ENCODE measurements at places on chromosomes 3 and 15.

DNA sequence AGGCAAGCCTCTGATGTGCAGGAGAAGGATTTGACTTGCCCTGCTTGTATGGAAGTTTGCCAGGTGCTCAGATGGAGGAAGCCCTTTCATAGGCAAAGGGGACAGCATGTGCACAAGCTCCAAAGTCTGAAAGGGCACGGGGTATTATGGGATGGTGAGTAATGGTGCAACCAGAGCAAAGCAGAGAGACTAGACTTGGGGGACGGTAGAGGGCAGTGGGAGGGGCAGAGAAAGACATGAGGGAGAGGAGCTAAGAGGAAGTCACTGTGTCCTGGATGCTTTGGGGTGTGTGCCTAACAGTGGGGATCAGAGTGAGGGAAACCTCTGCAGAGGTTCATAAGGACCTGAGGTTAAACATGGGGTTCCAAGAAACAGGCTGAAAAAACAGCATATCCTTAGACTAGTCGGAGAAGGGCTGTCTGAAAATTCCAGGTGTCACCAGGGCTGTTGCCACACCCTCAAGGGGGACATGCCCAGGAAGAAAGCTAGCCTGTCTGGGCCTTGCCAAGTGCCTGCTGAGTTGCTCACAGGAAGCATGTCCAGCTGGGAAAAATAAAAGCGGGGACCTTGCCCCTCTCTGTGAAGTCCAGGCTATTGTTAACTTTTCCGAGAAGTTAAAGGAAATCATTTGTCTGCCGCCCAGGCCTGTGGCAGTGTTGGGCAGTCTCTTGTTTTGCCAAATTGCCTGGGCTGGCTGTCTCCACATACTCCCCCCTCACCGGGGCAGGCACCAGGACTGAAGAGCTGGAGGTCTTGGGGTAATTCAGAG lies 47.1 kb downstream of the HRH1 start:
- DNase-seq = no peak

DNA sequence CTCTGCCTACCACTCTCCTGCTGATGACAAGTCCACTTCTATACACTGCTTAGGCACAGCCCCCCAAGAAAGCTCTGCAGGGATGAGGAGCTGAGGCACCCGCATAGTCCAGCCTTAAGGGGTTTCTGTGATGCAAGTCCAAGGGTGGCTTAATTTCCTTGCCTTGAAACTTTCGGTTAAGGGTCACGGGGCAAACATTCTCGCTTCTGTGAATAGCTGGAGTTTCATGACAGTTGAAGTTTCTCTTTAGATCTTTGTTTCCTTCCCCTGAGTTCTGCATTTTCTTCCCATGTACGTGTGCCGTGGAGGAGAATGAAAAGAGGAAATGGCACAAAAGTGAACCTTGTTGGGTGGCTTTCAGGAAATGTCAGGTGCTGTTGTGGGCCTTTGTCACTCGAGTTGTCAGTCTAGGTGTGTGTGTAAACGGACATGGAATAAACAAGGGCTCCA lies 7.0 kb downstream of the GPR160 start:
- no peak for DNase-seq

DNA sequence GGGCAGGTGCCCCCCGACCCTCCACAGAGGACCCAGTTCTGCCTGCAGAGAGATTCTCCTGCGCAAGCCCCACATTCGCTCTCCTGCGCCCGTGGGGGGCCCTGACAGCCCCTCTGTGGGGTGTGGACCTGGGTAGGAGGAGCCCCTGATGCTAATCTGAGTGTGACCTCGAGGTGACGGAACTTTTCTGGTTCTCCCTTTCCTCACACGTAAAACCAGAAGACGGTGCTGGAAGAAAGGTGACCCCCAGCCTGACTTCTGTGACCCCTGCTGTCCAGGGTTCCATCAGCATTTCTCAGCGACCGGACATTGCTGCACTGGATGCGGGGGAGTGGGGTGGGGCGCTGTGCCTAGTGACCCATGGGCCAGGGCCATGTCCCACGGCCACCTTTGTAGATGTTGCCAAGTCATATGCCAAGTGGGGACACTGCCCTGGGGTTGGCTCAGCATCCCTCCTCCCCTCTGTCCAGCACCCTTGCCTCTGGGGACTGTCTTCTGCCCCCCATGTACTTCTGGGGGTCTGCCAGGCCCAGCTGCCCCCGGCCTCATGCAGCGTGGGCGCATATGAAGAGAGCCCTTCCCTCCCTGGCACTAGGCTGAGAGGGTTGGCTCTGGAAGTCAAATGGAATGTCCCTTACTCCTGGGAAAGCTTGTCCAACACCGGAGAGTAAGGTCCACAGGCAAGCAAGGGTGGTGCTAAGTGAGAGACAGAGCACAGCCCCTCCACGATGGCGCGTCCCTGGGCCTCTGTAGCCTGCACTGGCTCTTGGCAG lies 129.1 kb upstream of the MEF2A start:
- DNase-seq = no peak

- DNase-seq = no peak
Measured at GRCh38 chr3:7707187-7707586, 794.4 kb upstream of the LMCD1 start.

DNA sequence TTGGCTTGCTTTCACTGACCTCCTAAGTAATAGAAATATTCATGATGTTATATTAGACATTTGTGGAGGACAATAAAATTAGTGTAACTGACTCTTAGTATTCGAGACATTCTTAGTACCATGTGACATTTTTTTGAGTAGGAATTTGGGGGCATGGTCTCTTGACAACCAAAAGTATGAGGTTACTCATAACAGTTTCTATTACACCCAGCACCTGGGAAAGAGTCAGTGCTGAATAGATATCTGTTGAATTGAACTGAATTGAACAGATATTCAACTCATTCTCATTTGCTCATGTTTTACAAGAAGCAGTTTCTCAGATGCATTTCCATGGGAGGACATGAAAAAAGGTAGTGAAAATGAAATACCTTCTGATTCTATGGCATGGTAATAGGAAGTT lies 84.4 kb downstream of the CMSS1 start:
- DNase-seq = no peak
